Activated T-helper 17 cell treated with anti-CD3 and anti-CD28 coated beads, Interleukin-2, amount 50 U/mL, for 72 hours (primary cell): ENCODE measurements at places on chromosomes 16 and 17. TPM values are rescaled to one million over a fixed set of nuclear protein-coding genes. Genes with fewer than 3 reads are reported as not detected.

Gene KCNH6
- total RNA-seq, result not detected

Gene MMP28
- not detected for total RNA-seq

Gene ACSM2A
- total RNA-seq, result not detected

Gene TLCD3B
- 1.9 TPM for total RNA-seq

Gene ITGAL
- total RNA-seq, result 319 TPM

Gene HASPIN
- 21.5 TPM for total RNA-seq

Gene TAT
- total RNA-seq, result not detected

GRCh38 chr17:41546819-41547218 lies 18.7 kb upstream of the KRT19 start:
- no peak for ATAC-seq

DNA sequence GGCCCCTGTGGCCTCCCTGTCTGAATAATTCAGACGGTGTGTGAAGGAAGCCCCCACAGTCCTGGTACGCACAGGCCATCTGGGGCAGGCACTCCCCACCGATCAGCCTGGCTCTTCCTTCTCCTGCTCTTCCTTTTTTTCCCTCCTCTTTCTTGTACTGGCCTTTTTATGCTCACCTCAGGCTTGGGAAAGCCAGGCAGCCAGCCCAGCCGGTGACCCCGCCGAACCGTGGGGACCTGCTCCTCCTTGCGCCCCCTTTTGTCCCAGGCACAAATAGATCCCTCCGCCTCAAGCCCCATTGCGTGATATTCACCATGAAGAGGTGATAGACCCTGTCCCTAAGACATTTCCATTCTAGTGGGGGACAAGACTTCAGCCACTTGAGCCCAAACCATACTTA lies 80.2 kb upstream of the BRD7 start:
- no peak for ATAC-seq

GRCh38 chr17:57819867-57820266 lies 30.0 kb downstream of the MRPS23 start:
- no peak for ATAC-seq

DNA sequence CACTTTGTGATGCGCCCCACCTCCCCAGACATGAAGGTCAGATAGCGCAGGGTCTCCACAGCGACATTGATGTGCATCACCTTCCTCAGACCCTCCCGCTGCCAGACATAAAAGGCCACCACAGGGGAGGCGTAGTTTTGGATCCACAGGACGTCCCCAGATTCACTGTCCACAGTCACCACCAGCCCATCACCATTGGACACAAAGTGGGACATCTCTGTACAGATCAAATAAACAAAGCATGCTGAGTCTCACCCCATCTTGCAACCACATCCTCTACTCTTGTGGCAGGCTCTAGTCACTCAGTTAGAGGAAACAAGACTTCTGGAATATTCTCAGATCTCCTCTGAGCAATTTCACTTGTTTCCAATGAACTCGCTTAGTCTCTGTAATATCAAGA lies 46.3 kb upstream of the ICAM2 start:
- ATAC-seq, result peak; percentile 77

DNA sequence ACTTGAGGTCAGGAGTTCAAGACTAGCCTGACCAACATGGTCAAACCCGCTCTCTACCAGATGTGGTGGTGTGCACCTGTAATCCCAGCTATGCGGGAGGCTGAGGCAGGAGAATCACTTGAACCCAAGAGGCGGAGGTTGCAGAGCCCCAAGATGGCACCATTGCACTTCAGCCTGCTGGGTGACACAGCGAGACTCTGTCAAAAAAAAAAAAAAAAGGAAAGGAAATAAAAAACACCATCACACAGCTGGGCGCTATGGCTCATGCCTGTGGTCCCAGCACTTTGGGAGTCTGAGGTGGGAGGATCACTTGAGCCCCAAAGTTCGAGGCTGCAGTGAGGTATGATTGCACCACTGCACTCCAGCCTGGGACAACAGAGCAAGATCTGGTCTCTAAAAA lies 13.3 kb upstream of the SBK1 start:
- peak; percentile 28 for ATAC-seq

GRCh38 chr17:44785921-44786320 lies 27.1 kb downstream of the ADAM11 start:
- ATAC-seq, result no peak

DNA sequence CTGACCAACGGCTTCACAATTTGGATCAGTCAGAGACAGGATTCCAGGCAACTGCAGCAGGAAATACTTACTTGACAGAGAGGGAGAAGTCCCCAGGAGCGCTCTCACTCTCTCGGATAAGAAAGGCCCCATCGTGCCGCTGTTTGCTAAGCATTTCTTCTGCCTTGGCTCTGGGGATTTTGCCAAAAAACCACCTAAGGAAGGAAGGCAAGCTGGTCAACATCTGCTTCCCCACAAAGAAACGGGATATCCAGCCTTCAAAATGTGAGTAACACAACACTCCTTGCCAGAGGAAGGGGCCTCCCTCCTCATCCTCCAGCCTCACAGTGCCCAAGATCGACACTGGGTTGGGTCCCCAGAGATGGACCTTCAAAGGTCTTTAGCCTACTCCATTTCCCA lies 36.6 kb upstream of the SLC25A19 start:
- ATAC-seq, result no peak

DNA sequence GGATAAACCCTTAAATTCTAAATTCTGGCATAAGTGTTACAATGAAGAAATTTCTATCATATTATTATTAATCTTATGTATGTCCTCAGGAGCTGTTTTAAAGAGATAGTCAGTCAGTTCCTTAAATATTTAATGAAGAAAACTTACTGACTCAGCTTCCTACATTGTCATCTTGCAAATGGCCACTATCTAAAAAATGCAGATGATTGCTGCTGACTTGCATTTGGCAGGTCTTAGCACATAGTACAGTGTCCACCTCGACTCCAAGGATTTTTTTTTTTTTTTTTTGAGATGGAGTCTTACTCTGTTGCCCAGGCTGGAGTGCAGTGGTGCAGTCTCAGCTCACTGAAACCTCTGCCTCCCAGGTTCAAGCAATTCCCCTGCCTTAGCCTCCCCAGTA lies 55.1 kb upstream of the CORO6 start:
- no peak for ATAC-seq

DNA sequence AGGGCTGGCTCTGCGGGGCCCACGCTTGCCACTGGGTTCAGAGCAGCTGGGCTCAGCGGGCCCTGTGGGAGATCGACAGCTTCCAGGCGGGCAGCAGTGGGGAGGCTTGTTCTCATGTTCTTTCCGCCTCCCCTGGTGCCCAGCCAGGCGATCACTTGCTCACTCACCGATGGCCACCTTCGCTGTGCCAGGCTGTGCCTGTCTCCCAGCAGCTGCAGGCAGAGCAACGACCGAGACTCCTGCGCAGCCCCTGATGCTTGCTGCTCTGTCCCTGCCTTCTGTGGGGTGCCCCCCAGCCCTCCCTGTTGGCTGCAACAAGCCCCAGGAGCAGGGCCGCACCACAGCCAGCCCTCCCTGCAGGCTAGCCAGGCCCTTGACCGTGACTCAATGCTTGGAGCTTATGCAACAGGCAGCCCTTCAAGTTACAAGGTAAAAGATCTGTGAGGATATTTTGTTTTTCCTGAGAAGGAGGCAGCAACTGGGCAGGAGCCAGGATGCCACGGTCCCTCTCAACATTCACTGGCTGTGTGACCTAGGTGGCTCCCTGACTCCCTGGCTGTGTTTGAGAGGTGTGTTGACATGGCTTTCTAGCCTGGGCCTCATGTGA lies 9.6 kb upstream of the SPNS2 start:
- no peak for ATAC-seq

DNA sequence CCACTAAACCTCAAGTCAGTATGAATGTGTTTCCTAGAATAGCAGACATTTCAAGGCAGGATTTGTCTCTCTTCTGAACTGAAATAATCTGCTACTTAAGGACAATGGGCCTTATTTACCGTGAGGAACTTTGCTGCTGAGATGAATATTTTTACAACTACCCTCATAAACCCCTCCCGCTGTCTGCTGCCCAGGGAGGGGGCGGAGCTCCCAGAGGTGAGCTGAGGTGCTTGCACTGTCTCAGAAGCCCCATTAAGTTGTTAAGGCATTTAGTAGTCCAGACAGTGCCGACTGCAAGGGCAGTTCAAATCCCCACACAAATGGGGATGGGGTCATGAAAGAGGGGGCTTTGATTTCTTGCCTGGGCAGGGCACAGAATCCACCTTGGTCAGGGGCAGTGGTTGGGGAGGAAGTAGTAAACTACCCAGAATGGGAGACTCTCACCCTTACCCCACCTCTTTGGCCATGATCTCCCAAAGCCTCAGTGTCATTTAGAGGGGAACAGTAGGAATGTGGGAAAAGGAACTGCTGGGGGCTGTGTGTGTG lies 19.2 kb downstream of the HNF1B start:
- no peak for ATAC-seq

DNA sequence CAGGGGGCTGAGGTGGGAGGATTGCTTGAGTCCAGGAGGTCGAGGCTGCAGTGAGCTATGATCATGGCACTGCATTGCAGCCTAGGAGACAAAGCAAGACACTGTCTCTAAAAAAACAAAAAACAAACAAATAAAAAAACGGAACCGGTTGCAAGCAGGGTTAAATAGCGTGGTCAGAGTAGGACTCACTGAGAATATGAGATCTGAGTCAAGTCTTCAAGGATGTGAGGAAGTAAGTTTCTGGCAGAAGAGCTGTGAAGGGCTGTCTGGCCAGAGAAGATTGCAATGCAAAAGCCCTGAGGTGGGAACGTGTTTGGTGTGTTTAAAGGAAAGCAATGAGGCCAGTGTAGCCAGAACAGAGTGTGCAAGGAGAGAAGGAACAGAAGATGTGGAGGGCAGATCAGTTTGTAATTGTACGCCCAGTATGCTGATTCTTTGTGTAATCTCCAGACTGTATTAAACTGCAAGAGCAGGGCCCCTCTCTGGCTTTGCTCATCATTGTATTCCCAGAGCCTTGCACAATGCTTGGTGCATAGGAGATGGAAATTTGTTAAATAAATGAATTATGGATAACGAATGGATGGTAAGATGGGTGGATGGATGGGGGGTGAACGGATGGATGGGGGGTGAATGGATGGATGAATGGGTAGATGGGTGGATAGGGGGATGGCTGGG lies 6.3 kb downstream of the G6PC1 start:
- no peak for ATAC-seq

GRCh38 chr16:87621976-87622713 lies 19.8 kb downstream of the JPH3 start:
- no peak for ATAC-seq

DNA sequence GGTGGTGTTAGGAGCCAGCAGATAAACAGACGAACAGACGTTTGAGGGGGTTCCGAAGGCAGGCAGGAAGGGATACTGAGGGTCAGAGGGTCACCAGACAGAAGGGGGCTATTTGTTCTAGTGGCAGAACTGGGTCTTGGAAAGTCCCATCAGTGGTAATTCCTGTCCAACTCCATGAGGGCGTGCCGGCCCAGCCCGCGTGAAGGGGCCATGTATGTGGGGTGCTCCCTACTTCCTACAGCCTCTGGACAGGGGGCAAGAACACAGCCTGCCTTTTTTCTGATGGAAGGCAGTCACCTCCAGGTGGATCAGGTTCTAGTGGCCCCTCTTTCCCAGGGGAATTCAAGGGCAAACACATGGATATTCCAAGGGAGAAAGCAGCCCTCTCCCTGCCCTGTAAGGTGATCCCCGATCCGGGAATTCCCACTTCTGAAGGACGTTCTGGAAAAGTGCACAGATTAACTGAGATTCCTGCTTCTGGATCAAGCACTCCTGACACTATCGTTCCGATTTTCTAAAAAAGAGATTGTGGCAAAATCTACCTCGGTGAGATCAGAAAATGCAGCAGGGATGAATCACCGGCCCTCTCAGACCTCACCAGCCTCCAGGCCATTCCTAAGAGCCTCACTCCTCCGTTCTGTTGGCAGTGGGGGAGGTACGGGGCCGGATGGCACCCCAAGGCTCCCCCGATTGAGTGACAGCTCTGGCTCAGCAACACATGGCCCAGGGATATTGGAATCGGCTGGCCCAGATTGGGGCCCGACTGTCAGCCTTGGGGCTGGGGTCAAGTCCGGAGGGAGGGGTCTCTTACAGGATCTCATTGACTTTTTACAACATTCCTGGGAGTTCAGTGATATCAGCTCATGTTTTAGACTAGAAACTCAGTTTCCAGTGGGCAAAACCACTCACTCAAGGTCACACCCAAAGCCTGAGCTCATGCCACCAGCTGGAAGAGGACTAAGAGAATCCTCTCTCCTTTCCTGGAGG lies 12.4 kb downstream of the STX1B start:
- ATAC-seq, result no peak

DNA sequence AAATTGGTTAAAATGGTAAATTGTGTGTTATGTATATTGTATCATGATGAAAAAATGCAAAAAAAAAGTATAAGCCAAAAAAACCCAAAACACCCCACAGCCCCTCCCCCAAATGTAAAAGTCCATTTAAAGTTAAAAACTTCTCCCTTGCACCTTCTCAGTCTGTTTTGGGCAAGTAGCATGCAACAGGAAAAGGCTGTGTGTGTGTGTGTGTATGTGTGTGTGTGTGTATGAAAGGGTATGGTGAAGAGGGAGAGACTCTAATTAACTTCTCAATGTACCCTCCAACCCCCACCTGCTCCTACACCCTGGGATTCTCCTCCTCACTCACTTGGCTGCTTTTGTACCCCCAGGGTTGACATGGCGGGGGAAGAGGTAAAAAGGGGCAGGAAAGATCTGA lies 9.2 kb upstream of the GGT6 start:
- ATAC-seq, result no peak

DNA sequence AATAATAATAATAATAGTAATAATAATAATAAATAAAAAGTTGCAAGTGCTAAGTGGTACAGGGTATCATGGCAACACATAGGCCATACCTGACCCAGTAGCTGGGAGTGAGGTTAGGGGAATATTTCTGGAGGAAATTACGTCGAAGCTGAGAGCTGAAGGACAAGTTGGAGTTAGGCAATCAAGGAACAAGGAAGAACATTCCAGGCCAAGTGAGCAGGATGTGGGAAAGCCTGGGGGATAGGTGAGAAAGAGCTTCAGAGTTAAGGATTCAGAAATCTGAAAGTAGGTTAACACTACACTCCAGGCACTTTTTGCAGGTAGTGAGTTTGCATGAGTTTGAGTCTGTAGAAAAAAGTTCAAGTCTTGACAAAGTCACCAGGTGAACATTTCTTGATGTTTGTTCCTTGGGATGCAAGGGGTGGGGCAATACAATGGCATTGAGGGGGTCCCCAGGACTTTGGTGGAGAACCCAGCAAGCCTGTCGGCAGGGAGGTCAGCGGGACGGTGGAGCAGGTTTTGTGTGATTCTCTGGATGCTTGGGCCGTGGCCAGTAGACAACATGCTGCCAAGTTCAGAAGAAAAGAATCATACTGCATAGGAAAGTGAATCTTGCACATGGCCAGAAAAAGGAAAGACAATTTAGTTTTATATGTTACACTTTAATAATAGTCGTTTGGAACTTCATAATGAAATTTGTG lies 27.7 kb upstream of the MPHOSPH6 start:
- ATAC-seq, result no peak

DNA sequence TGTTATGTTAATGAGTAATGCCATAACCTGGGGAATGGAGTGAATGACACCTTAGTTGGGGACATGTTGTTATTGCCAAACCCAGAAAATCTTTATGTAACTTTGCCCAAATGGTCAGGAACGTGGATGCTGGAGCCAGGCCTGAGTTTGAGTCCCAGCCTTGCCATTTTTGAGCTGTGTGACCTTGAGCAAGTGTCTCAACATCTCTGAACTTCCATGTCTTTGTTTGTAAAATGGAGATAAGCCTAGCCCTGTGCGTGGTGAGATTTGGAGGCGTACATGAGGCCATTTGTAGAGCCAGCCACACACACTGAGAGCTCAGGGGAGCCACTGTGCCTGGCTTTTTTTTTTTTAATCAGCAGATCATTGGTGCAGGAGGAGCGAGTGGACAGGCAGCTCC lies 247.3 kb downstream of the FOXL1 start:
- no peak for ATAC-seq
